Inflammatory macrophage treated with lipopolysaccharide for 1 hour (primary cell): ENCODE measurements at places on chromosomes 16 and 17.

DNA sequence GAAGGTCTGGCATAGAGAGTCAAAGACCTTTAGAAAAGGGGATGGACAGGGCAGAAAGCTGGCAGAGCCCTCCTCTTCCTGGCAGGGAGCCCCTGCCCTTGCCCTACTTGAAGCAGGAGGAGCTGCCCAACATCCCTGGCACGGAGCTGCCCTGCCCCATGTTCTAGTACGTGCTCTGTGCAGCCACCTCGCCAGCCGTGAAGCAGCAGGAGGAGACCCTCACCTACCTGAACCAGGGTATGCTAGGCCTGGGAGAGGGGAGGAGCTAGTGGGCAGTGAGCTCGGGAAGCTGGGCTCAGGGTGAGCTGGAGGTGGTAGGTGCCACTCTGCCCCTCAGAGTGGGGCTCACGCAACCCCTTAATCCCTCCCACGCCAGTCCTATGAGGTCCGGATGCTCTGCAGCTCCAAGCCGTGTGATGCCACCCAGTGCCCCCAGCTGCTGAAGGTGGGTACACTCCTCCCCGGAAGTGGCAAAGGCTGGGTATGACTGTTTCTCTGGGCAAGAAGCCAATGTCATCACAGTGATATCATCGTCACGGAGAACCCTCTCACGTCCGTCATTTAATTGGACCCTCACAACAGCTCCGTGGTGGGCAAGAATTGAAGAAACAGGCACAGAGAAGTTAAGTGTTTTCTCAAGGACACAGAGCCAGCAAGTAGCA, 12.7 kb upstream of the STAC2 start:
- DNase-seq, result peak; percentile 18

DNA sequence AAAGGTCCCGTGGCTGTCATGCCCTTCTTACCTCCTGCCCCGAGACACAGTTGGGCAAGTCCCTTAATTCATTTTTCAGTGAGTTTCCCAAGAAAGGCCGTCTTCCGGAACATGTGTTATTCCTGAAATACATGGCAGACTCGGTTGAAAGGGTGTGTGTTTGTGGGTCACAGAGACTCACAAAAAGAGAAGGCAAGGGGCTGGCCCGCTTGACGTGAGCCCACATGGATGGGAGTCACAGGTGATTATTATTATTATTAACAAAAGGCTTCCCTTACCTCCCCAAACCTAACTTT, 34.1 kb upstream of the CCR7 start:
- no peak for DNase-seq

DNA sequence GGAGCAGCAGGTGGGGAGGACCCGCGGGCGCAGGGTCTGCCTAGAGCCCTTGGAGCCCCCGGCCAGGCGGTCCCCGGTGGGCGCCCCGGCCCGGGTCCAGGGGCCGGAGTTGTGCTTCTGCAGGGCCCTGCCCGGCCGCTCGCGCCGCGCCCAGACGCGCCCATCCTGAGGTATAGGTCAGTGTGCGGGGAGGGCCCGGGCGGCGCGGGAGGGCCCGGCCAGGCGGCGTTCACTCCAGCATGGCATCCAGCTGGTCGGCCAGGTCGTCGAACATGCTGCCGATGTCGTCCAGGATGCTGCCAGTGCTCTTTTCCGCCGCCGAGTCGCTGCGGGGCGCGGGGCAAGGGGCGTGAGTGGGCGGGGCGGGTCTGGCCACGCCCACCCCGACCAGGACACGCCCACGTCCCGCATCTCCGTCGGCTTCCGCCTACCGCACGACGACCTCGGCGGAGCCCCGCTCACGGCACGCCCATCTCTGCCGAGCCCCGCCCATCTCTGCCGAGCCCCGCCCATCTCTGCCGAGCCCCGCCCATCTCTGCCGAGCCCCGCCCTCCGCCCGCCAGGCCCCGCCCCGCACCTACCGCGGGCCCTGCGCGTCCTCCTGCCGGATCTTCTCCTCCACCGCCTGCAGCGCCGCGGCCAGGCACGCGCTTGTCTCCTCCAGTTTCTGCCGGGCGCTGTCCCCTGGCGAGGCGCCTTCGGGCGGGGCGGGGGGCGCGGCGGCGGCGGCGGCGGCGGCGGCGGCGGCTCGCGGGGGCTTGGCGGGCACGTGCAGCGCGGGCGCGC, 17.9 kb downstream of the CASKIN1 start:
- no peak for DNase-seq

- no peak for DNase-seq
These were observed 30.1 kb upstream of the GAA start for GRCh38 chr17:80071116-80071841.

DNA sequence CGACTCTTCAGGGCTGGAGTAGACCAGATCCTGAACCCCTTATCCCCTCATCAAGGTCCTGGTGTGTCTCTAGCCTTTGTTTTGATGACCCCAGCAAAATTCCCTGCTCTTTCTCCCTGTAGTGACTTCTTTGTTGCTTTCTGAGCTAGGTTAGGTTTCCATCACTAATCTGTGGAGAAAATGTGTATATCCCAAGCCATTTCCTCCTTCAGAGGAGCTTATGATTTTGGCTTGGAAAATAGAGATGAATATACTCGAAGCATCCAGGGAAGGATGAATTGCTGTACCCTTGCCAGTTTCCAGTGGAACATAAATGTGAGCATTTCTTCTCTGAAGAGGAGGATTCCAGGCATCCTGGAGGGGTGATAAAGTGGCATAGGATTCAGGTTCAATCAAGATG, 55.8 kb downstream of the KSR1 start:
- no peak for DNase-seq

DNA sequence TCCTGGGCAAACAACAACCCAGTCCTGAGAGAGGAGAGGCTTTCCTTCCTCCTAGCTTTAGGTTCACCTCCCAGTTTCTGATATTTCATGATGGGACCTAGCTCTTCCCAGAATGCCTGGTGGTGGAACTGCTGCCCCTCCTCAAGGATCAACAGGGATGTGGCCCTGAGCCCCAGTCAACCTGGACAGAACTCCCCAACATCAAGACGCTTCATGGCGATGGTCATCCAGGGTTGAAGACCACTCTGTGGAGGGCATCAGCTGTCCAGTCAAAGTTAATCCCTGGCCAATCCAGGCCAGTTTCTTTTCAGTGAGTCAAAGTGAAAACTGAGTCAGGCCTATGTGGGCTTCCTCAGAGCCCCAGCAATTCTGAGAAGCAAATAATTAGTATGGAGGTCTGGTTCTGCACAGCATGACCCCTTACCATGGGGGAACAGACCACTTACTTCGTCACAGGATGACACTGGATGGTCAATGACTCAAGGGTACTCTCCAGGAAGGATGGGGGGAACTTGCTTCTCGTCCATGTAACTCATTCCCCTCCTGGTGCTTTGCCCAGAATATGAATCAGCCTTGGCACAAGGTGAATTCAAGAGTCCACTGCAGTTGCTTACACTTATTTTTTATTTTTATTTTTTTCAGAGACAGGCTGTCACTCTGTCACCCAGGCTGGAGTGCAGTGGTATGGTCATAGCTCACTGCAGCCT, 14.7 kb upstream of the XYLT2 start:
- no peak for DNase-seq

- DNase-seq, result no peak
These were observed at the start of gene GRIN2C for GRCh38 chr17:74859459-74860228. GRIN2C (minus strand) TSS chr17:74859885; CDS start chr17:74855092, 4,793 bp downstream.

DNA sequence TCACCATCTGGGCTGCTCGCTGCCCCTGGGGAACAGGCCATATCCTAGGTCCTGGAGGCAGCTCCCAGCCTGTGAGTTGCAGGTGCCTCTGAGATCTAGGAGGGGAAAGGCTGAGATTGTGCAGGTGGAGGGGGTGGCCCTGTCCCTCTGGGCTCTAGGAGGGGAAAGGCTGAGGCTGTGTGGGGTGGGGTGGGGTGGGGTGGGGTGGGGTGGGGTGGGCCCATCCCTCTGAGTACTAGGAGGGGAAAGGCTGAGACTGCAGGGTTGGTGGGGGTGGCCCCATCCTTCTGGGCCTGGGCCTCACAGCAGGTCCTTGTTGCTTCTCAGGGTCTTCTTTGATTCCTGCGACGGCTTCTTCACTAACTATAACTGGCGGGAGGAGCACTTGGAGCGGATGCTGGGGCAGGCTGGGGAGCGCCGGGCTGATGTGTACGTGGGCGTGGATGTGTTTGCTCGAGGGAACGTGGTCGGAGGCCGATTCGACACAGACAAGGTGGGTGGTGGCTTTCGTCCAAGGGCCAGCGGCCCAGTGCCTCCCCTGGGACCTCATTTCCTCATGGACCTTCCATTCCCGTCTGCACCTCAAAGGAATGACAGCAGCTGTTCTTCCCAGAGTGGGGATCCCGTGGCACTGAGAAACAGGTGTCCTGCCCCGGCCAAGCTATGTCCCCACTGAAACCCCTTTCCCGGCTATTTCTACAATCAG, 7.1 kb downstream of the ENGASE start:
- no peak for DNase-seq

DNA sequence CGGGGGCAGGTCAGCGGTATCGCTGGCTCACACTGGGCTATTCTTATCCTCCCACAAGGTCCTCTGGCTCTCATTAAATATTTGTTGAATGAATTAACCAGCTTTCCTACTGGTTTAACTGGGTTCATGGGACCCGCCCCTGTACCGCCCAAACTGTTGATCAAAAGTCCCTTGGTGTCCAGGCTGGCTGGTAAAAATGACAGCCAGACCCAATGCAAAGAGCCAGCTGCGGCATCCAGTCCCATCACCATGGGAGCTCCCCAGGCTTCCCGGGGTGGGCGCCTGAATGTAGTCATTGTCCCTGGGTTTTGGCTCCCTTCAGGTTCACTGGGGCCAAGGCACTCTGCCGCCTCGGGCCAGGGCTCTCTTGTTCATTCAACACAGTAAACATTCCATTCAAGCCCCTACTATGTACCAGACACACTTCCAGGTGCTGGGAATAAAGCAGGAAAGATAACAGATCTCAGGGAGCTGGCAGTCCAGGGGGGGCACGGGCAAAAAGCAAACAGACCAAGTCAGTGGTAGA, 11.7 kb upstream of the ATP2C2 start:
- DNase-seq, result no peak

- no peak for DNase-seq
These were observed 9.9 kb downstream of the TNS4 start for GRCh38 chr17:40491486-40491885.

- peak; percentile 71 for DNase-seq
These were observed 1.3 kb upstream of the SOCS1 start for GRCh38 chr16:11257131-11257938.

GRCh38 chr17:34269969-34270368, at the start of gene CCL7:
CCL7 (plus strand) TSS chr17:34270221; CDS start chr17:34270291, 70 bp downstream.
- peak; percentile 81 for DNase-seq

GRCh38 chr17:9242497-9242881, 221.2 kb downstream of the NTN1 start:
- DNase-seq, result no peak

DNA sequence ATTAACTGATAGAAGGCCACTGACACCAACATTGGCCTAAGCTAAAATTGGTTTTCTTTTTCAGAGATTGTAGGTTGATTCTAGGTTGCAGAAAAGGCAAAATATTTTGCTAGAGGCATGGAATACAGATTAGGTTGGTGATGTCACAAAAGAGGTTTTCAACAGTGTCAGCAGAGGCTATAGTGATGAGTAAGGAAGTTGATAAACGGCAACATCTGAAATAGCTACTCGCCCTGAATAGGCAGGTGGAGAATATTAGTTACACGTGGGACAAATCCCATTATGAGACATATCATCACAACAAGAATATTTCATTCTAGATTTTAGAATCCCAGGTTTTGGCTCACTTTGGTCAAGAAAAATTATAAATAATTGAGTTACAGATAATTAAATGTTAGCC, 1.5 kb upstream of the TOM1L1 start:
- no peak for DNase-seq

DNA sequence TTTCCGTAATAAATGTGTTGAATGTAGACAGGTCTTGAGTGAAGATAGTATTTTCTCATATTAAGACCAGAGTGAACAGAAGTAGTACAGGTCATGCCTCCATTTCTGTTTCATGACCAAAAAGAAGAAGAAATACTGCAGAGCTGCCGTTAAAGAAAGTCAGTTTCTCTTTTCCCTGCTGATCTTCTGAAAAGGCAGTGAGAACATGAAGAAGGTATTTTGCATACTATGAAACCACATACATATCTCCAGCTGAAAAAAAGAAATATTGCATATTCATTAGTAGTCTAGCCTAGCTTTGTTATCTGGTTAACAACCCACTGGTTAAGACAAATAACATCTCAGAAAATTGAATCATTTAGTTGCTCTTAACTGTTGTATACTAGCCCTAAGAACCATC, 138.4 kb downstream of the PHKB start:
- no peak for DNase-seq

DNA sequence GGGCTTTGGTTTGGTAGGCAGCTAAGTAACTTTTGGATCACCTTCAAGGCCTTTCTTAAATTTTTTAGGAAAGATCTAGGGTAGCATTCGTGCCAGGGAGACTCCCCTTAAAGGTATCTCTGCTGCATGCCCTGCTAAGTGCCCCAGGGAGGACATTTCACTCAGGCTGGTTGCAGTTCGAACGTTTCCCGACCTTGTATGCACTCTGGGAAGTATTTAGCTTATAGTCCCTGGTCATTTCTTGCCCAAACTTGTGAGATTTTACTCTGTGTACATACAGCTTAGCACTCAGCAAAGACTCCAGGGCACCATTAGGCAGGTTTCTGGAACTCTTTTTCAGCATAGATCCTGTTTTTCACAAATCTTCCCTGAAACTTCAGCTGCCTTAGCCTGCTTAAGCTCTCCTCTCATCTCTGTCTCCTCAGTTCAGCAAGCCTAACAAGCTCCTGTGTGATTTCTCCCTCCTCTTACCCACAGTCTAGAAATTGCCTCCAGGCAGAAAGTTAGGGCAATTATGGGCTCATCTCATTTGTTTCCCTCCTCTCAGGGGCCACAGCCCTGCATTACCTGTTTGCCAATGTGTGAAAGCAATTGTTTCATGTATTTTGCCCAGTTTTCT, 84.6 kb downstream of the MRTFB start:
- no peak for DNase-seq

DNA sequence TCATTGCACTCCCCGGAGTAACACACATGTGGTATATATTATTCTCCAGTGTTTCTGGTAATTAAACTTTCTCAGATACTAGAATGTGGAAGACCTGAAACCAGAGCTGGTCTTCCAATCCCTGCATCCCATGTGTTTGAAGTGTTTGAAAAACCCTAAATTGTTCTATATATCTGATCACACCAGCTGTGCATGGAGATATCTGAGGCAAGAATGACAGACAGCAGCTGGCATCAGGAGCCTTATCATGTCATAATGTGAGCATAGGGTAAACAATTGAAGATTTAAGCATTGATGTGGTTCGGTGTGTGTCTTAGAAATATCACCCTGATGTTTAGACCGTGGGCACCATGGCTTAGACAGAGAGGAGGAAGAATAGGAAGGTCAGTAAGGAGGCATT, 251.0 kb downstream of the CDH11 start:
- DNase-seq, result no peak

GRCh38 chr17:3026125-3026855, 37.1 kb downstream of the OR1D5 start:
- DNase-seq, result no peak

DNA sequence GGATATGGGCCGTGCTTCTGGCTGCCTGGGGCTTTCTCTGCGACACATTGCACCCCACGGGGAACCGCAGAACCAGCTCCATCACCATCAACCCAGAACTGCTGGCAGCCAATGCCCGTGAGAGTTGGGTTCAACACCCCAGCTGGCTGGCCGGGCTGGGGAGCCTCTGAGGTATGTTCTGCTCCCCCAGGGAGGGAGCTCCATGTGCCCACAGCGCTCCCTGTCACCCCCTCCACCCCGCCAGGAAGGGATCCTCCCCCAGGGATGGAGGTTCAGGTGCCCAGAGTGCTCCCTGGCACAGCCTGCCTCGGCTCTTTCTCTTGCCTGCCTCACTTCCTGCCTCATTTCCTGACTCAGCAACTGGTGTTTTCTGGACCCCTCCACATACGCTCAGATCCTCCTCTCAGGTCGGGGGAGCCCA, 24.2 kb upstream of the MPRIP start:
- no peak for DNase-seq

- no peak for DNase-seq
These were observed 348.0 kb upstream of the TNRC6C start for GRCh38 chr17:77610518-77610893.
